ENCODE measurements at places on chromosomes 16 and 17.

GRCh38 chr16:61050547-61050946 is 985.7 kb downstream of the CDH8 start:
- DNase-seq: no peak

GRCh38 chr16:10103700-10104099 is 78.5 kb downstream of the GRIN2A start:
- DNase-seq: no peak

GRCh38 chr16:56244612-56245011 is 53.3 kb downstream of the GNAO1 start:
- no peak for DNase-seq

GRCh38 chr16:2912330-2913199 is 834 bp downstream of the FLYWCH1 start:
- DNase-seq: no peak

DNA sequence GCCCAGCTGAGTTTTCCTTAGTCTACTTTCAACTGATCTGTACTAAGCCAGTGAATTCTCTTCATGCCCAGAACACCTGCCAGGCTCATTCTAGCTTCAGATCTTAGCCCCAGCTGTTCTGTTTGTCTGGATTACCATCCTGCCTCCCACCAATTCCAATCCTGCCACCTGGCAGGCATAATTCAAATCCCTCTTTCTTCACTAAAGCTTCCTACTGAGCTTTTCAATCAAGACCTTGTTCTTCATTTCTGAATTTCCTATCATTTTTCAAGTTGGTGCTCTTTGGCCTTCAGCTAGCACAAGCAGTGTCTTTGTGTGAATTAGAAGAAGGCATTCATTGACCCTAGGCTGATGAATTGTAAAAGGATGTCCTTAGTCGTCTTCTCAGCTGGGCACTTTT is 357.6 kb downstream of the UTP18 start:
- no peak for DNase-seq

- no peak for DNase-seq
Observed at GRCh38 chr16:86903068-86903467, 324.7 kb downstream of the FOXL1 start.

GRCh38 chr16:48949636-48950035 is 332.0 kb downstream of the CBLN1 start:
- no peak for DNase-seq

DNA sequence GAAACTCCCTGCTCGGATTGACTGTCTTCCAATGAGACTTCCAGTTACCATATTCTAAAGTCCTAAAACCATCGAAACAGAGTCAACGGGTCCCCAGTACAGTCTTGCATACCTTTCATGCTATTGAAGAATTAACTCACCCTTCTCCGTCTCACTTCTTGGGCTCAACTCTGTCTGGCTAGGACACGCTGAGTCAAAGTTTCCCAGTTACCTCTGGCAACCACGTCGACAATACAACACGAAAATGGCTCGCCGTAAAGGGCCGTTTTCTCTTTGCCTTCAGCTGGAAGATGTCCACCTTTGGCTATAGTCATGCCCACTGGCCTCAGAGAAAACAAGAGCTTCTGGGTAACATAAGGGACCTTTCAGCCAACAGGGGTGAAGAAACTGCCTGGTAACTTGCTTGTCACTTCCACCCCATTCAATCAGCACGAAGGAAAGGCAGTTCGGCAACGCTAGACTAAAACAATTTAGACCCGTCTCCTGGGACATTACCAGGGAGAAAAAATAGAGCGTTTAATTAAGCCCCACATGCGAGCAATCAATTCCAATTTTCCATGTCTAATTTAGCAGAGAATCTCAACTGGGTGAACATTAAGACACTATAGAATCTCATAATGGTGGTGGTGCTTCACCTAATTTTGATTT is 21.5 kb downstream of the KCNG4 start:
- no peak for DNase-seq

DNA sequence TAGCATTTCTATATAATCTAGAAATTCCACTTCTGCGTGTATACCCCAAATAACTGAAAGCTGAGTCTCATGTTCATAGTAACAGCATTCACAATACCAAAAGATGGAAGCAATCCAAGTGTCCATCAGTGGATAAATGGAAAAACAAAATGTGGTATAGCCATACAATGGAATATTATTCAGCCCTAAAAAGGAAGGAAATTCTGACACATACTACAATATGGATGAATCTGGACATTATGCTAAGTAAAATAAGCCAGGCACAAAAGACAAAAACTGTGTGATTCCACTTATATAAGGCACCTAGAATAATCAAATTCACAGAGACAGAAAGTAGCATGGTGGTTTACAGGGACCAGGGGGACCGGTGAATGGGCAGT is 20.4 kb downstream of the HOXB1 start:
- no peak for DNase-seq

GRCh38 chr17:48625495-48626244 is 488 bp downstream of the HOXB9 start:
- DNase-seq: no peak

- DNase-seq: no peak
Observed at GRCh38 chr17:82924812-82925211, 85.0 kb upstream of the ZNF750 start.

- DNase-seq: no peak
Observed at GRCh38 chr16:3861808-3862451, 18.6 kb downstream of the CREBBP start.

- DNase-seq: no peak
Observed at GRCh38 chr17:8029121-8029520, 9.7 kb upstream of the ALOX15B start.

GRCh38 chr16:1026057-1026783 is 44.6 kb downstream of the SOX8 start:
- no peak for DNase-seq

GRCh38 chr16:87041286-87041685 is 275.9 kb downstream of the C16orf95 start:
- DNase-seq: no peak

DNA sequence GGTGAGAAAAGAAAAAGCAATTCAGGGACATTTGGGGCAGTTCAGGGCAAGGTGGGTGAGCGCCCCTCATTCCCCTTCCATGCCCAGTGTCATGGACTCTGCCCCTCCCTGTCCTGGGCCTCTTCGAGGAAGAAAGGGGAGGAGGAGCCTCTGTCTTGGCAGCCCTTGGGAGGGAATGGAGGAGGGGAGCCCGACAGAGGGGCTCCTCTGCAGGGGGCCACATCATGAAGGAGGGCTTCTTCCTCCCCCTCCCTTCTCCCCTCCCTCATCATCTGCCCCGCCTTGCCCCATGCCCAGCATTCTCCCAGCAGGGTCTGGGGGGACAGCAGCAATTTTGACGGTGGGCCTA is 33.2 kb upstream of the TAC4 start:
- no peak for DNase-seq

DNA sequence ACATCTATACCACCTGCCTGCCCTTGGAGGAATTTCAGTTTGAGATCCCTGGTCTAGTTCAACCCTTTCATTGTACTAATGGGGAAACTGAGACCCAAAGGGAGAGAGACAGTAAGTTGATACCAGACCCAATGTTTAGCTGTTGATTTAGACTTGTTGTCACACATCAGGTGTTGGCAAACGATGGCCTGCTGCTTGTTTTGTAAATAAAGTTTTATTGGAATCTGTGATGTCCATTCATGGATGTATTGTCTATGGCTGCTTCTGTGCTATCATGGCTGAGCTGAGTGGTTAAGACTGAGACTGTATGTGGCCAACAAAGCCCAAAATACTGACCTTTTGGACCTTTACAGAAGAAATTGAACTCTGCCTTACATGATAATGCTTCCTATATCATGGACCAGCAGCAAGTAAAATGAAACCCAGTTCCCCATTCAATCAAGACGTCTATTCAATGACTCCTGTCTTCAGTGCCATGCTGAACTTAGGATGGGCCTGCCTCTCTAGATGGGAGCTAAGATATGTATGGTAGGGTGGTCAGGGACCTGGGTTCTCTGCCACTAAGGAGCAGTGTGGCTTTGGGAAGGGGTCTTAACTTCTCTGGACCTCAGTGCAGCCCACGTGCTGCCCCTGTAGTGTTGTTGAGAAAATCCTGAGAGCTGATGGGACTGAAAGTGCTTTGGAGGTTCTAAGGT is 111.0 kb downstream of the IRX5 start:
- no peak for DNase-seq

- peak; percentile 75 for DNase-seq
Observed at GRCh38 chr16:27405546-27406451, 3.8 kb downstream of the IL21R start.

GRCh38 chr17:32266389-32267301 is 1.0 kb downstream of the RHBDL3 start:
- no peak for DNase-seq

GRCh38 chr16:46700048-46700447 is 10.6 kb downstream of the ORC6 start:
- DNase-seq: no peak

DNA sequence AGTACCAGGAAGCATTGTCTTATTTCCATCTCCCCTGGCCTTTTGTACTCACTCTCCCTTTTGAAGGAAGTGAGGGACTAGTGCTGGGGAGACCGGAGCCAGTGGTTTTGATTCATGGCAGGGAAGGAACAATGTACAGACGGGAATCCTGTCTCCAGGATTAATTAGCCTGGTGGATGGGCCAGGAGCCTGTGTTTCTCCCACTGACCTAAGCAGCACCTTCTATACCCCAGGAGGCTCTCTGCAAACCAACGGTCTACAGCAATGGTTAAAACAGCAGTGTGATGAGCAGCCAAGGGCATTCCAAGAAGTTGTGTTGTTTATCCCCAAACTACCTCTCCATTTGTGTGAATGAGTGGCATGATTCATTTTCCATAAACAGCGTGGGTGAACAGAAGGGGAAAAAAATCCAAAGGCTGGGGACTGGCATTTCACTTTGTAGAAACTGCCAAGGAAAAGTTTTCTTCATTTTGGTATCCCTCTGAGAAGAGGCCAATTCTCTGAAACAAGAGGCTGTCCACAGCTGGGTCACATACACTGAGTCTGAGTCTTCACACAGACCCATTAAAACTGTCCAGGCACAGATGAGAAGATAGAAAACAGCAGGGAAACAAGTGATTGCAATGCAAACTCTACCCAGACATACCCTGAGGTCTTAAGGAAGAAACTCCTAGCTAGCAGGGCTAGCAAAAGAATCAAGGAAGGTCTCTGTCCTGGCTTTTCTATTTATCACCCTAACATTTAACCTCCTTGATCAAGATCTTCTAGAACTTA is 18.1 kb downstream of the ANKFN1 start:
- no peak for DNase-seq

GRCh38 chr16:3074860-3075522 is 9.6 kb downstream of the IL32 start:
- DNase-seq: no peak

DNA sequence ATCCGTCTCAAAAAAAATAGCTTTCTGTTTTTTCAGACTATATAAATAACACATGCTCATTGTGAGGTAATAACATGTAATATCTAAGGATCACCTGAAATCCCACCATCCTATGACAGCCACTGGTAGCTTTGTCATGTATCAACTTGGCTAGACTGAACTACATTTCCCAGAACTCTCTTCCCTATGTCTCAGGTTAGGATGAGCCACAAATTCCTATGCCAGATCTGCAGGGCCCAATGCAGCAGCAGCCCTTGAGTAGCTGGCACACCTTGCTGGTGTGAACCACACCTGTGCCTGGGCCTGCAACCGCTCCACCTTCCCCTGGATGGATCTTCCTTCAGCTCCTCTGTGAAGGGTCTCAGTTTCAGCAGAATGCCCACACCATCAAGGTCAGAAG is 28.1 kb downstream of the OGFOD1 start:
- no peak for DNase-seq
